ENCODE measurements at places on chromosomes 16 and 17. TPM values are rescaled to one million over a fixed set of nuclear protein-coding genes. Genes with fewer than 3 reads are reported as not detected.

DNA sequence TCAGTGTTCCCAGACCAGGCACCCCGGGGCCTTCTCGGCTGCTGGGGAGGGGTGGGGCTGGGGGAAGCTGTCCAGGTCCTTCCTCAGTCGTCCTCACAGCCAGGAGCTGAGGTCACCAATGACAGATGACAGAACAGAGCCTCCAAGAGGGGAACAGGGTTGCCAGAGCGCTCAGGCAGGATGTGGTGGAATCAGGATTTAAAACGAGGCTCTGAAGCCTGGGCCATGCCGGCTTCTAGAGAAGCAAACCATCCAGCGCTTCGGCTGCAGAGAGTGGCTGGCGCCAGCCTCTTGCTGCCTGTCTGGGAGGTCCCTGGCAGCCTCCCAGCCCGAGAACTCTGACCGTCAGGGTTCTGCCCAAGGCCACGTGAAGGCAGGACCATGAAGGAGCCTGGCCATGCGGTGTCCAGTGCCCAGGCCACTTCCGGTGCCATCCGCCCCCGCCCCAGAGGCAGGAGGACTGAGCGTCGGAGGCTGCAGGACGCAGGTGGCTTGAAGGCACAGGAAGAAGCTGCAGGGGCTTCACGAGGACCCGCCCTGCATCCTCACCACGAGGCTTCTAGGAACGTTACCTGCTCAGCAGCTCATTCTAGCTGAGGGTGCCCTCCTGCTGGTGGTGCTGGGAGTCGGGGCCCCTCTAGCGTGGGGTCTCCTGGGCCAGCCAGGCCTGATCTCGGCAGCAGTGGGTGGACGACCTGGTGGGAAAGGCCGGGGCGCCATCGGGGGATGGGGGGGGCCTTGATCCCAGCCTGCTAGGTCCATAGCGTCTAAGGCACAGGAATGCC, 78.5 kb downstream of the KLHDC4 start:
- H3K36me3 ChIP-seq = no peaks in the 10 kb centered on the region
- H3K4me3 ChIP-seq = no peak overlapping the region
- no peaks in the 10 kb centered on the region for H3K27me3 ChIP-seq
- no peak for DNase-seq

- no peak overlapping the region for H3K27ac ChIP-seq
- H3K4me3 ChIP-seq = no peak overlapping the region
- H3K27me3 ChIP-seq = no peaks in the 10 kb centered on the region
- DNase-seq = no peak
- H3K4me1 ChIP-seq = no peaks in the 10 kb centered on the region
- peaks cover 86% of the 10 kb centered on the region for H3K36me3 ChIP-seq
Observed at GRCh38 chr16:2769675-2770056, 7.4 kb downstream of the ELOB start.

GRCh38 chr17:63998050-63998720, at the start of gene PRR29:
Gene PRR29, plus strand, starts transcription at chr17:63998351. Its CDS starts 14 bp downstream, at chr17:63998365.
- H3K4me3 ChIP-seq = peak within 1 kb of the TSS; percentile 62
- peaks cover 15% of the 10 kb centered on the region for H3K36me3 ChIP-seq
- no peak within 1 kb of the TSS for H3K27ac ChIP-seq
- H3K27me3 ChIP-seq = no peaks in the 10 kb centered on the region

DNA sequence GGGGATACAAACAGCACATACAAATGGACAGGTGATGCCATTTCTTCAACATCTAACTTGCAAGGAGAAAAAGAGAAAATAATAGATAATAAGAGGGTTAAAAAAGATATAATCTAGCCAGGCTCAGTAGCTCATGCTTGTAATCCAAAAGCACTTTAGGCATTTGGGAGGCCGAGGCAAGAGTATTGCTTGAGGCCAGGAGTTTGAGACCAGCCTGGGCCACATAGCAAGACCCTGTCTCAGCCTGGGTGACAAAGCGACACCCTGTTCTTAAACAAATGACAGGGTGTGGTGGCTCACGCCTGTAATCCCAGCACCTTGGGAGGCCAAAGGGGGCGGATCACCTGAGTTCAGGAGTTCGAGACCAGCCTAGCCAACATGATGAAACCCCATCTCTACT, 19.3 kb downstream of the C16orf87 start:
- peaks cover 4% of the 10 kb centered on the region for H3K36me3 ChIP-seq
- H3K4me3 ChIP-seq = no peak overlapping the region
- no peaks in the 10 kb centered on the region for H3K27me3 ChIP-seq
- DNase-seq = no peak
- peaks cover 33% of the 10 kb centered on the region for H3K4me1 ChIP-seq

The TLCD3A gene
- polyA plus RNA-seq = 0.51 TPM

DNA sequence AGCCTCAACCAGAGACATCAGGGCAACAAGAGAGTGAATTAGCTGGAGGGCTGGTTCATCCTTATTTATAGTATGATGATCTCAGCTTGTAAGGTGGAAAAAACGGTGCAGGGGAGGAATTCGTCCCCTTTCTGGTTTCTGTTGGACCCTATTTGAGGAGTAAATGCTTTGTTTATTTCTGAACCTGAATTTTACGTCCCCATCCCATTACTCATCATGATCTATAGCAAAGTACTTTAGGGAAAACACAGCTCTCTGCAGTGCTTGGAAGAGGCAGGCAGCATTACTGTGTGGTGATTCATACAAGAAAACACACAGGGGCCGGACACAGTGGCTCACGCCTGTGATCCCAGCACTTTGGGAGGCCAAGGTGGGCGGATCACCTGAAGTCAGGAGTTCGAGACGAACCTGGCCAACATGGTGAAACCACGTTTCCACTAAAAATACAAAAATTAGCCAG, 8.0 kb upstream of the VAT1L start:
- no peaks in the 10 kb centered on the region for H3K4me1 ChIP-seq
- H3K4me3 ChIP-seq = no peak overlapping the region
- H3K27ac ChIP-seq = no peak overlapping the region
- peaks cover under 1% of the 10 kb centered on the region for H3K27me3 ChIP-seq

- no peak overlapping the region for H3K4me3 ChIP-seq
- no peaks in the 10 kb centered on the region for H3K4me1 ChIP-seq
- DNase-seq = no peak
- H3K27me3 ChIP-seq = peaks cover 10% of the 10 kb centered on the region
- H3K36me3 ChIP-seq = no peaks in the 10 kb centered on the region
Observed at GRCh38 chr17:14670861-14671260, 370.0 kb downstream of the HS3ST3B1 start.

DNA sequence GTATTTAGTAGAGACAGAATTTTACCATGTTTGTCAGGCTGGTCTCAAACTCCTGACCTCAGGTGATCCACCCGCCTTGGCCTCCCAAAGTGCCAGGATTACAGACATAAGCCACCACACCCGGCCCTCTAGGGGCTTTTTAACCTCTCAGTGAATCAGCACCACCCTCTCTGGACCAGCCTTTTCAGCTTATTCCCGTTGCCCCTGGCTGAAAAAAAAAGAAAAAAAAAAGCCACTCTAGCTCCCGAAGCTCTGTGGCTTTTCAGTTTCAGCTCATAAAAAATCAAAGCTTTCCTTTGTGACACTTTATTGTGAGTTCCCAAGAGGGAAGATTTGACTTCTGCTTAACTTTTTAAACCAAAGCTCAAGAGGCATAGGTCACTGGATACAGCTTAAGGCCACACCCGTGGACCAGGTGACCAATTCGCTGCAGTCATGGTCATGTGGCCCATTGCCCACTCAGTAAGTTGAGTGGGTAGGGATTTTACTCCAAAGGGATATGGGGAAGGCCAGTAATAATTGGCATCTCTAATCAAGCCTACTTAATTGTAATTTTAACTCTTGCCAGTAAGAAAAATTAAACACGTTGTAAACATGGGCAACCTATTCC, 46.6 kb upstream of the MED13 start:
- H3K36me3 ChIP-seq = no peaks in the 10 kb centered on the region
- no peak for DNase-seq
- no peak overlapping the region for H3K27ac ChIP-seq
- H3K27me3 ChIP-seq = no peaks in the 10 kb centered on the region
- no peak overlapping the region for H3K4me3 ChIP-seq
- H3K4me1 ChIP-seq = no peaks in the 10 kb centered on the region

DNA sequence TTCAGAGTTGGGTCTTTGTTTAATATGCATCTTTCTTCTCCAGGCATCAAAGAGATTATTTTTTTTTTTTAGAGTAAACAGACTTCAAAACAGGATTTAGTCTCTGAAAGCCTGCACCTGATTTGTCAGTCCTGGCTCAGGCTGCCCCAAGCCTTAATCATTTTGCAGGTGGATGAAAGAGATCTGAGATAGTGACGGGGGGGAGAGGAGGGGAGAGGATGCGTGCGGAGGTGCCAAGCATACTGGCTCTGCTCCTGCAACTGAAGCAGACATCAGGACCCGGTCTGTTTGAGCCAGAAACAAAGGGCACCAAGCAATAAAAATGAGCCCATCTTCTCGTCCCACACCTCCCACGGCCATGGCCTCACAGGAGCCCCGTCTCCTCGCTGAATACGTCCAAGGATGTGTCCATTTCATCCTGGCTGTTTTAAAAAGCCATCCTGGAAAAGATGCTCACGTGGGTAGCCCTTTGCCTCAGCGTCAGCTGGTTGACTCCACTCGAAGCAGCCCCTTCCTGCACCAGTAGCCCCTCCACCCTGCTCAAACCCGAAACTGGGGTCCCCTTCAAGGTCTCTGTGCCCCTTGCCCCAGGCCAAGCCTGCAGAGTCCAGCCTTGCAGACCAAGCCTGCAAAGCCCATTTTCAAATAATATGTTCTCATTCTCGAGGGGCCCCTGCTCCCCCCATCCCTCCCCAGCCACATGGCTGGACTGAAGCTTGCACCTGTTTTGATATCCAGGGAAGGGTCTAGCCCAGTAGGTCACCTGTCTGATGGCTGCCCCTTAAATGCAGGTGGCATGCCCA, 84.8 kb upstream of the TNRC6C start:
- DNase-seq = no peak
- H3K36me3 ChIP-seq = no peaks in the 10 kb centered on the region
- no peaks in the 10 kb centered on the region for H3K27me3 ChIP-seq
- no peak overlapping the region for H3K27ac ChIP-seq
- H3K4me3 ChIP-seq = no peak overlapping the region

- no peaks in the 10 kb centered on the region for H3K36me3 ChIP-seq
- H3K27ac ChIP-seq = no peak overlapping the region
Observed at GRCh38 chr16:81442916-81443687, 1.5 kb upstream of the CMIP start.

The CHST5 gene
- polyA plus RNA-seq = not detected
